Posterior cingulate gyrus (tissue), 11 donors: ENCODE measurements at places on chromosomes 16 and 17.

DNA sequence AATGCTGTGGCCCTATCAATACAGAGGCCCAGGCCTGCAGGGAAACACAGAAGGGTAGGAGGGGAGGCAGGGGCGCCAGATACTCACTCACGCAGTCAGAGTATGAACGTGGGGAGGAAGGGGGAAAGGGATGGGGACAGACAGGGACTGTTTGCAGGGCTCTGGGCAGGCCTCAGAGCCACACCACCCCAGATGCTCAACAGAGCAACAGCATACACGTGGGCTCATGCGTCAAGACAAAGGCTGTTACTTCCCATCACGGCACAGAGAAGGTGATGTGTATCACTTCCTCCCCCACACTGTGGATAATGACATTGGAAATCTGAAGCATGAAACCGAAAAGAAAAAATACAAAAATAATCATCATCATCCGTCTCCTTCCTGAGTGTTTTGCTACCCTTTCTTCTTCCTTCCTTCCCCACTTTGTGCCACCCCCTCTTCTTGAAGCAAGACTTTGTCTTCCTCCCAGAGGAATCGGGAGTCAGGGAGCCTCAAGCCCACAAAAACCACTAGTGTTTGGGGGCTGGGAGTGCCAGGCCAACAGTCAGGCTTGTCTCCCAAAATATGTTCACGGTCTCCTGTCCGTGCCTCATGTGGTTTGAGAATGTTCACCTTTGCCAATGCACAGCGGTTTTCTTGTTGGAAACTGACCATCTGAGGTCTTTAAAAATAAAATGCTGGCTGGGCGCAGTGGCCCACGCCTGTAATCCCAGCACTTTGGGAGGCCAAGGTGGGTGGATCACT, 20.1 kb downstream of the SLC39A11 start:
- no peak for DNase-seq

DNA sequence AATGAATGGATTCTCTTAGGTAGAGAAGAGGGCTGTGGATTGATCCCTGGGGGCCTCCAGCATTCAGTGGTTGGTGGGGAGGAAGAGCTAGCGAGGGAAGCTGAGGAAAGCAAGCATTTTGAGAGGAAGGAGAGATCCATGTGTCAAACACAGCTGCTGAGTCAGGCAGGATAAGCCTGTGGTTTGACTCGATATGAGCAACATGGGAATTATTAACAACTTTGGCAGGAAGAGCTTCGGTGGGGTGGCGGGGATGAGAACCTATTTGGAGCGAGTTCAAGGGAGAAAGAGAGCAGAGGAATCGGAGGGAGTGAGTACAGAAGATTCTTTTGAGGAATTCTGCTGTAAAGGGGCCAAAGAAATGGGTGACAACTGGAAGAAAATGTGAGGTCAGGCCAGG, 59.5 kb upstream of the CDC42EP4 start:
- DNase-seq, result no peak

DNA sequence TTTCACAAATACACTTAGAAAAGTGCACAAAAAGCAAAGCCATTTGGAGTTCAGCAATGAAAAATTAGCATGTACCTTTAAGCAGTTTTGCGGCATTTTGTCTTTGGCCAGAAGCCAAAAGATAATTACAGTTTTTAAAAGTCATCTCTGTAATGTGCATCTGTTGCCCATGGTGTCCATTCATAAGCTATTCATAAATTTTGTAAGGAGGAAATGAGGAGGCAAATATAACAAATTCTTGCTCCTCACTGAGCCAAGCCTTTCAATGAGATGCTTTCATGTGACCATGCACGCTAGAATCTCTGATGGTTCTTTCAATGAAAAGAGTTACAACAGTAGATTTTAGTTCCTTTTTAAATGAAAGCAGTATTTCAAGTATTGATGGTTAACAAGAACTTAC, 247.1 kb upstream of the MON1B start:
- no peak for DNase-seq

DNA sequence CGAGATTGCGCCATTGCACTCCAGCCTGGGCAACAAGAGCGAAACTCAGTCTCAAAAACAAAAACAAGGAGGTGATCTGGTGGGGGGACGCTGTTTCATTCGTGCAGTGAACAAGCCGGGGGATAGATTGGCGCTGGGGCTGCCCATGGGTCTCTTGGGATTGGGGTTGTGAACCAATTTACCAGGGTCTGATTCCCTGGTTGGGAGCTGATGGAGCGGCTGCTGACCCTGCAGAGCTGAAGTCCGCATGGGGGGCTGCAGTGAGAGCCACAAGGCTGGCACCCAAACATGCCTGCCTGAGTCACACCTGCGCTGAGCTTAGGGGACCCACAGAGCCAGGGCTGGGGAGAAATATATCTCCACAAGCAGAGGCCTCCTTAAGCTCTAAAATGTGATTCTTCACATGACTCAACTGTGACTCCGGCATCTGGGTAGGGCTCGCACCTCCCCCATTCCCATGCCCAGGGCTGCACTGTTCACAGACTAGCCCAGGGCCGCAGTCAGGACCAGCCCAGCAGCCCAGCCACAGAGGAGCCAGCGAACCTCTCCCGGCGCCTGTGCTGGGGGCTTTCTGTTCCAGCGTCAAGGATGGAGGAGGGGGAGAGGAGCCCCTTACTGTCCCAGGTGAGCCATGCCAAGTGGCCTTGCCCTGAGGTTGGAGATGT, 5.0 kb downstream of the TSPAN10 start:
- DNase-seq, result no peak

DNA sequence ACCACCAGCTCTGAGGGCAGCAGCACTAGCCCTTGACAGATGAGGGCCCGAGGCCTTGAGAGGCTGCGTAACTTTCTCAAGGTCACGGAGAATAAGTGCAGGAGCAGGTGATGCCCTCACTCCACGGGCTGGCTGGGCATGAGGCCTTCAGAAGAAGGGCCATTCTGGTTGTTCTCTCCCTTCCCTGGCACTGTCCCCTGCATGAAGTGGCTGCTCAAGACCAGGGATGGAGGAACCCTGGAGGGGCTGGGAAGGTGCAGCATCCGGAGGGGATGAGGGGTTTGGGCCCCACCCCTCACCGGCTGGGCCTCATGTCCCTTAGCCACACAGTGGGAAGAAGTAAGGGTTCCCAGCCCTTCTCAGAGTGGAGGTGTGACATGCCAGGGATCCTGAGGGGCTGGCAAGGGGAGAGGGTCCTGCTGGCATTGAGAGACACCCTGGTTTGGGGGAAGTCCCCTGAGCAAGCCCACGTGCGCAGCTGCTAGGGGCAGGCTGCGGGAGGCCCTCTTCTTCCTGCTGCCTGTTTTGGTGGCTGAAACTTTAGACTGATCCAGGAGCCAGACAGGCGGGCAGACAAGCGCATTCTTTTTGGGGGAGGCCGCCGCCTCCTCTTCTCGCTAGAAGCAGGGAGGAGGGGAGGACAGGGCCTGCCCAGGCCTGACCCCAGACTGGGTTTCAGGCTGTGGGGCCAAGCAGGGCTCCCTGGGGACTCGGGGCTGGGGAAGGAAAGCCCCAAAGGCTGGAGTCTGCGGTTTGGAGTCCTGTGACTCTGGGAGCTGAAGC, 74.0 kb downstream of the N4BP1 start:
- no peak for DNase-seq

- no peak for DNase-seq
These were observed 207.9 kb upstream of the HSBP1 start for GRCh38 chr16:83599789-83600462.

DNA sequence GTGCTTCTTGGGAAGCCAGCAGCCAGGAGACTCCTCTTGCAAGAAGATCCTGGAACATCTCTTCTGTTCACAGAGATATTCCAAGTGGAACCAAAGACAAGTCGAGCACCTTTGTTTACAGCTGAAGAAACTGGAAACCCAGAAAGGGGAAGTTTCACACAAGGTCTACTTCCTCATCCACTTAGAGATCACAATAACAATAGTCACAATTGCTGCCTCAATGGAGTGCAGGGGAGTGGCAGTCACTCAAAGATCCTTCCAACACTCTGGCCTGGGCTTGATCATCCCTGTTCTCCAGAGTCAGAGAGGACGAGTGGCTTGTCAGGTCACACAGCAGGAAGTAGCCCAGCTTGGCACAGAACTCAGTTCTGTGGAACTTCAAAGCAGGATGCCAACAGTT, 46.9 kb upstream of the SIAH1 start:
- DNase-seq, result no peak

GRCh38 chr17:64411999-64412771, 21.5 kb upstream of the PECAM1 start:
- peak; percentile 28 for DNase-seq

- no peak for DNase-seq
These were observed 19.9 kb upstream of the MRPS23 start for GRCh38 chr17:57869617-57870282.

GRCh38 chr16:55014022-55014421, 83.4 kb downstream of the IRX5 start:
- no peak for DNase-seq

- no peak for DNase-seq
These were observed 631 bp downstream of the KREMEN2 start for GRCh38 chr16:2964475-2965336.

GRCh38 chr16:68446681-68447652, 1.3 kb downstream of the SMPD3 start:
- no peak for DNase-seq

DNA sequence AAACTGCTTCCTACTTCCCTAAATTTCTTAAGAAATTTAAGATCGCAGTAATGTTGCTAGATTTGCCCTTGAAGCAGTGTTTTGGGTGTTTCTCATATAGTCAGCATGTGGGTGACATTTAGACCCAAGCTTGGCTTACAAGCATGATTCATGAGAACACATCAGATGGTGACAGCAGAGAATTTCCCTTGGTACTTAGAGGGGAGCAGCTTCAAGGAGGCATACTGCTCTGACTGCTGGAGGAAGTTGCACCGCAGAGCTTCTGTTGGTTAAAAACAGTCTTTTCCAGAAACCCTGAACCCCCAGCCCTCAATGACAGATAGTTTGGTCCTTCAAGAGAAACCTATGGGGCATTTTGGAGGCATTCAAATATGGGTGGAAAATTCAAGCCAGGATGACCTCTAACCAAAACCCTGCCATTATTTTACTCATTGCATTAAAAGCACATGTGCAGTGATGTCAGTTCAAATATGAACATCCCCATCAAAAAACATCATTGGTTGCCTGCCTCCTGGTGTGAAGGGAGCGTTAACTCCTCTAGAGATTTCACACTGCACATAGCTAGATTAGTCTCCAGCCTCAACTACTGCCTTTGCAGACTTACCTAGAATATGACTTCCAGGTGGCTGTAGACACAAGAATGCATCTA, 201.5 kb upstream of the CACNG5 start:
- no peak for DNase-seq

DNA sequence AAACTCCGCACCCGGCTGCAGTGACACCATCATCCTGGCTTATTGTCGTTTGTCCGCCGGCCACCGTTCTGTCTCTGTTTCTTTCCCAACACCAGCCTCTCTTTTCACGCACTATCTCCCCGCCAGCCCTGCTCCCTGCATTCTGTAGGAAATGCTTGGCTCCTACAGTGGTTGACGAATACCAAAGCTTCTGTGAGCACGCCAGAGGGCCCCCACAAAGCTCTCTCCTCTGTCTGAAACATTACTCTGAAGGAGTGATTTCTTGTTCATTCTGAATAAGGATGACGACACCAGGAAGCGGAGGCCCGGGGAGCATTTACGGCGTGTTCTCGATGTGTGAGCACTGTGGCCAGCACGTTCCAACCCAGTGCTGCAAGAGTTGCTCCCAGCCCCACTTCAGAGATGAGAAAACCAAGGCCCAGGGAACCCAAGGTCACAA, 58.8 kb downstream of the ADCY9 start:
- DNase-seq, result no peak

- DNase-seq, result no peak
These were observed 65.9 kb upstream of the HLF start for GRCh38 chr17:55198690-55199370.

- DNase-seq, result no peak
These were observed 5.2 kb downstream of the HSD17B2 start for GRCh38 chr16:82040296-82040695.

DNA sequence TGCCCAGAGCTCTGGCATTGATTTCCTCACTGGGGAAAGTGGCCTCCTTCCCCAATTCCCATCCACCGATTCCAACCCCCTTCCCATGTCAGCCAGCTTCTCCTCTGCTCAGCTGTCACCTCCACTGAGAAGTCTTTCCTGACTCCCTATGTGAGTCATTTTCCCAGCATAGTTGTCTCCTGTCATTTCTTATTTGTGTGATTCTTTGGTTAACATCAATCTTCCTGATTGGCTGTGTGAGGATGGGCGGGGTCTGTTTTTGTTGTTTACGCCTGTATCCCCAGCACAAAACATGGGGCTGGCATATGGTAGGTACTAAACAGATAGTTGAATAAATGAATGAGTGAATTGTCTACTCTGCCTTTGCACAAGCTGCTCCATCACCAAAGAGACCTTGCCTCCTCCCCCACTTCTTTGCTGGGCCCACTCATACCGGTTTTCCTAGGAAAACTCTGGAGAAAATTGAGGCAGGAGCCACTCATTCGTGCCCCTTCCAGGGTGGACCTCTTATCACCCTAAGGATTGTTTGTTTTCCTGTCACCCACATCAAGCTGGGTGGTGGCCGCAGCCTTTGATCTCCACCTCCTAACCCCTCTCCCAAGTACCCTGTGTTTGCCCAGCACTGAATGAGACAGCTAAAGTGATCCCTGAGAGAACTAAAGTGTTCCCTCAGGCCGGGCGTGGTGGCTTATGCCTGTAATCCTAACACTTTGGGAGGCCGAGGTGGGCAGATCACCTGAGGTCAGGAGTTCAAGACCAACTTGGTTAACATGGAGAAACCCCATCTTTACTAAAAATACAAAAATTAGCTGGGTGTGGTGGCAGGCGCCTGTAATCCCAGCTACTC, 1.2 kb upstream of the GRB7 start:
- DNase-seq, result no peak

DNA sequence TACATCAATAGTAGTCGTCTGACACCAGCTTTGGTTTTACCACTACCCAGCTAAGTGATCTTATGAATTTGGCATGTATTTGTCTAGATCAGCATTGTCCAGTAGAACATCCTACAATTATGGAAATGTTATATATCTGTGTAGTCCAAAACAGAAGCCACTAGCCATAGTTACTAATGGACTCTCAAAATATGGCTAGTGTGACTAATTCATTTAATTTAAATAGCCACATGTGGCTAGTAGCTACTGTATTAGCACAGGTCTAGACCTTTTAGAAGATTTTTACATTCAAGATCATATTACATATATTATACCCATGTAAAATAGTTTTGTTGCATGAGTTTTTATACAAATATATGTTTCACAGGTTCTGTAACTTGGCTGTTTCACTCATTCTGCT, 27.0 kb upstream of the NFAT5 start:
- no peak for DNase-seq
